ENCODE measurements at places on chromosomes 2 and 18. TPM values are rescaled to one million over a fixed set of nuclear protein-coding genes. Genes with fewer than 3 reads are reported as not detected.

Gene MOGAT1
- 0.24 TPM for total RNA-seq

- DNase-seq = peak; percentile 31
These were observed 24.2 kb downstream of the LDLRAD4 start for GRCh38 chr18:13242797-13243196.

GRCh38 chr18:77145364-77145901, 12.8 kb upstream of the MBP start:
- no peak for DNase-seq

GRCh38 chr2:37895140-37895539, 29.9 kb upstream of the RMDN2 start:
- DNase-seq = no peak

- DNase-seq = no peak
These were observed 12.5 kb upstream of the NAB1 start for GRCh38 chr2:190636361-190636760.

- DNase-seq = no peak
These were observed 62.8 kb upstream of the DTNA start for GRCh38 chr18:34647251-34647650.

DNA sequence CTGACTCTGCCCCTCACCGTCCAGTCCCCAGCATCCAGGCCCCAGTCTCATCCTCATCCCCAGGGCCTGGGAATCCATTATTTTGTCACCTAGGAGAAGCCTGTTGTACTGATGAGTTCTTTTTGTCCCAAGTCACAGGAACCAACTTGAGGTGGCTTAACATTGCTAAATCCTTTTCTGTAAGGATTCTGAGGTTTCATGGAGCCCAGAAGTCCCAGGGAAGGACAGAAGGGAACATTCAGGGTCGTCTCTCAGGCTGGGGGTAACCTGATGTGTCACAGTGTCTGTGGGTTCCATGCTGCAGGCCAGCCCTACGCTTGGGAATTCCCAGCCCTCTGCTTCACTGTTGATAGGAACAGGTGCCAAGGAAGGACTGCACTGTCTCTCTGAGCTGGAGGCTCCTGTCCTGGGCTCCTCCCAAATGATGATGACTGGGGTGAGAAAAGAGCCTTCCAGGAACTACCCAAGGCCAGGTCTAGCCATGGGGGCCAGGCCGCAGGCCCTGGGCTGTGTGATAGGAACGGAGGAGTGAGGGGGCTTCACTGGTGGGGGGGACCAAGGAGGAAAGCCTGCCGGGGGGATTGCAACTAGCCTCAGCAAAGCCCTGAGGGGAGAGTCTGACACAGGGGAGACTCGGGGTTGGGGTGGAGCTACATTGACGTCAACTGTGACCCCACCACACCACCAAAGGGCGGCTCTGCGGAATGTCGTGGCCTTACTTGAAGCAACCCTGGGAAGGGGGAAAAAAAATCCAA, 145.7 kb downstream of the SMAD7 start:
- DNase-seq = peak; percentile 63

GRCh38 chr18:12026562-12026961, 45.3 kb downstream of the IMPA2 start:
- DNase-seq = no peak

GRCh38 chr2:103880081-103880834, 973.7 kb upstream of the POU3F3 start:
- DNase-seq = no peak

DNA sequence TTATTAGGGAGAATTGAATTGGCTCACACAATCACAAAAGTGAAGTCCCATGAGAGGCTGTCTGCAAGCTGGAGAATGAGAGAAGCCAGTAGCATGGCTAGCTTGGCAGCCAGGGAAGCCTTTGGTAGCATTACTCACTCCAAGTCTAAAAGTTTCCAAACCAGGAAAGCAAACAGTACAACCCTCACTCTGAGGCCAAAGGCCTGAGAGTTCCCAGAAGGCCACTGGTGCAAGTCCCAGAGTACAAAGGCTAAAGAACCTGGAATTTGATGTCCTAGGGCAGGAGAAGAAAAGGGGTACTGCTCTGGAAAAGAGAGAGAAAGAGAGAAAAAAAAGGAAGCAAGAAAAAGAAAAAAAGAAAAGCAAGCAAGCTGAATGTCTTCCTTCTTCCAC, 318.2 kb downstream of the RND3 start:
- DNase-seq = no peak

- no peak for DNase-seq
These were observed 19.1 kb downstream of the NETO1 start for GRCh38 chr18:72848503-72849237.

Gene ZNF396
- 1.0 TPM for total RNA-seq

DNA sequence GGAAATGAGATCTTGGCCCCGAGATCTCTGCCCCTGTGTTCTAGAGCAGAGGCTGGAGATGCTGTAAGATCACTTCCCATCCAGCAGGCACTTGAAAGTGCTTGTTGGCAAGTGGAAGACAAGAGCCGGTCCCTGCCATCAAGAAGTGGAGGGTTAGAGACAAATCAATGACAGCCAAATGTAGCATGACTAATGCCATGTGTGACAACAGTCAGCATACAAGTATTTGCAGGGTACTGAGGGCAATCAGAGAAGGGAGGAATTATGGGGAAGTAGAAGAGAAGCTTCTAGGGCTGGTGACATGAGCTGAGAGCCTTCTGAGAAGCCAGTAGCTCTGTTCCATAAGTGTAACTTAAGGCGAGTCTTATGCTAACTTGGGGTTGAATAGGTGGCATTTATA, 58.6 kb downstream of the TMEM17 start:
- no peak for DNase-seq

GRCh38 chr2:41911033-41911432, 136.8 kb upstream of the PKDCC start:
- no peak for DNase-seq

GRCh38 chr18:75198036-75198435, 10.9 kb downstream of the PTGR3 start:
- DNase-seq = no peak

- no peak for DNase-seq
These were observed 330.6 kb downstream of the RND3 start for GRCh38 chr2:150156876-150157275.

Measured in cardiac septum (tissue), 1 donor.